Stimulated activated CD8-positive, alpha-beta memory T cell treated with anti-CD3 and anti-CD28 coated beads, Interleukin-4, amount 100 ng/mL, for 1 hour (primary cell): ENCODE measurements at places on chromosomes 7 and 10.

GRCh38 chr7:133155146-133155545 is 73.3 kb upstream of the CHCHD3 start:
- DNase-seq, result no peak

DNA sequence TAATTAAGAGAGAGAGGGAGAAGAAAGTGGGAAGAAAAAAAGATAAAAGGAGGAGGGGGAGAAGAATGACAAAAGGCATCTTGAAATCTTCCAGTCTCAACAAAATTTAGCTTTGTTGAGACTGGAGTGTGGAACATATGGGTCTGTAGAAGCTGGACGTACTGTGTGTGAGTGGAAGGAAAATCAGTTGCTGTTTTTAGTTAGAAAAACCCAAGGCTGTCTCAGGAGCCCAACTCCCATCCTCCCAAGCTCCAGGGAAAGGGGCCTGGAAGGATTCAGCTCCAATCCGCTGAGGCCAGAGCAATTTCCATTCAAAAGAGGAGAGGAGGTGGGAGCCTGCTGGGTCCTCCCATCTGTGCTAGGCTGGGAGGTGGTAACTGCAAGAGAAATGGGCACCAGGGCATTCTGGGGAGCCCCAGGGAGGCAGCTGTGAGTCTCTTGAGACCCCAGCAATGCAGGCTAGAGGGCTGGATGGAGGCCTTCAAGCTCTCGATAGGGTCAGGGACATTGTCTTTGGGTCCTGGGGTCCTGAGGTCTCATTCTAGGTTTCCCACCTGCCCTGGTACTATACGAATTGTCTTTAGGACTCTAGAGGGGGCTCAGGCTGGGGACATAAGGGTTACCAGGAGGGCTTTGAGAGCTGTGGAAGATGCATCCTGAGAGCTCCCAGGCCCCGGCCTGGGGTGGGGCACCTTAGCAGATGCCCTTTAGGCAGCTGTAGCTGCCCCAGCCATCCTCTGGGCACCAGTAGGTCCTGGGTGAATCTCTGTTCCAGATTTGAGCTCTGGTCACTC is 21.4 kb downstream of the ADCYAP1R1 start:
- no peak for DNase-seq

- no peak for DNase-seq
These were observed 199.8 kb downstream of the RNLS start for GRCh38 chr10:88383276-88383675.

- DNase-seq, result no peak
These were observed 17.3 kb downstream of the SLC25A13 start for GRCh38 chr7:96304573-96304972.

DNA sequence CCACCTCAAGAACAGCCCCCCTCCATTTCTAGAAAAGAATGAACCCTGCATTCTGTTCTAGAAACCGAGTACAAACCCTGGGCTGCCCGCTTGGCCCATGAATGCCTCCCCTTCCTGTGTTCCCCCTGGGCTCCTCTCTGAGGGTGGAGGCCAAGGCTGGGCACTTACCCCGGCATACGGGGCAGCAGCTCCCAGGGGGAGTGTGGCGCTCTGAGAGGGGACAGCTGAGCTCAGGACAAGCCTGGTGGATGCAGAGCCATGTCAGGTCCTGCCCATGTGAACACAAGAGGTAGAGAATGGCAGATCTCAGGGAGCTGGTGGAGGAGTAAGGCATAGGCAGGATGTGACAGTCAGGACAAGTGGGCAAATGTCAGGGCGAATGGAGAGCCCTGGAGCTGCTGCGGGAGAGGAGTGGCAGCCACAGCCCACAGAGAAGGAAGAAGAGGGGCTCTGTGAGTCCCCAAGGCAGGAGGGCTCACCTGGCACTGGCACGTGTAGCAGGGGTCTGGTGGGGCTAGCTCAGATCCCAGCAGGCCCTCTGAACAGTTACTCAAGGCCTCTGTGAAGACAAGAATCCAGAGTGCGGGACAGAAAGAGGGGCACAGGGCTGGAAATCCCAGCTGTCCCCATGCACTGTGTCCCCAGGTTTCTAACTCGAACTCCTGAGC is 18.9 kb downstream of the ATP6V1F start:
- no peak for DNase-seq

- no peak for DNase-seq
These were observed 610.6 kb downstream of the SDK1 start for GRCh38 chr7:3911685-3912084.

DNA sequence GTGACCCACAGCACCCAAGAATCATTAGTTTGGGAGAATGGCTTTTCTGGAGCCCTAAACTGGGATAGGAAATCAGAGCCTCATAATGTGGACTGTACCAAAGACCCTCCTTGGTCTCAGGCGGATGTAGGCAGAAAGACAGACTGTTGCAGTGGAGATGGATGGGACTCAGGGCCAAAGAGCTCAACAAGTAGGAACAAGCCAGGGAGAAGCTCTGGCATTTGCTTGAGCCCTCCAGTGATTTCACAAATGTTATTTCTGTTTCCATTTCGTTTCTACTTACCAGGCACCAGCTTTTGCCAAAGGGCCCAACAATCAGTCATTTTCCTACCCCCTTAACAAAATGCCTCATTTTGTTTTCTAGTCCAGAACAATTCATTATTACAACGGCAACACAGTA is 762.7 kb downstream of the KCNMA1 start:
- DNase-seq, result no peak
